AG08396 (cell line): ENCODE measurements at places on chromosomes 1 and 21.

- no peak for DNase-seq
These were observed 5.9 kb upstream of the MTFR1L start for GRCh38 chr1:25813734-25814471.

- DNase-seq: no peak
These were observed 425.6 kb upstream of the VAMP3 start for GRCh38 chr1:7345516-7345915.

GRCh38 chr21:40372506-40372905 lies 474.5 kb downstream of the DSCAM start:
- no peak for DNase-seq

DNA sequence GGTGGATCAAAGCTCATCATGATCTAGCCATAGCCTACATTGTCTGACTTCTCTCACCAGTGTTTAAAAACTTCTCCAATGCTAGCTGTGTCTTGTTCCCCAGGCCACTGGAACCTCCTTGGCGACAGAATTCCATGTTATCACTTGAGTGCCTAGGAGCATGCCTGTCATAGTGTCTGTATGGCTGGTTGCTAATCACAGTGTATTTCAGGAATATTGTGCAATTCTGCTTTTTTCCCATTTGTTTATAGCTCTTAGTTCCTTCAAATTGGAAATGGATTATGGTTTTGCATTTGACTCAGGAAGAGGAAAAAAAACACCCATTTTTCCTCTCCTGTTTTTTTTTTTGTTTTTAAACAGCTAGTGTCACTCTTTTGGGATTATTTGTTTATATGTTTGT lies 25.5 kb downstream of the ROR1 start:
- no peak for DNase-seq

GRCh38 chr1:12067900-12068821 lies 5.1 kb downstream of the TNFRSF8 start:
- DNase-seq: peak; percentile 50

- DNase-seq: no peak
These were observed 35.2 kb upstream of the HSD17B7 start for GRCh38 chr1:162755306-162755705.

GRCh38 chr1:201291916-201292315 lies 8.6 kb downstream of the PKP1 start:
- DNase-seq: no peak

DNA sequence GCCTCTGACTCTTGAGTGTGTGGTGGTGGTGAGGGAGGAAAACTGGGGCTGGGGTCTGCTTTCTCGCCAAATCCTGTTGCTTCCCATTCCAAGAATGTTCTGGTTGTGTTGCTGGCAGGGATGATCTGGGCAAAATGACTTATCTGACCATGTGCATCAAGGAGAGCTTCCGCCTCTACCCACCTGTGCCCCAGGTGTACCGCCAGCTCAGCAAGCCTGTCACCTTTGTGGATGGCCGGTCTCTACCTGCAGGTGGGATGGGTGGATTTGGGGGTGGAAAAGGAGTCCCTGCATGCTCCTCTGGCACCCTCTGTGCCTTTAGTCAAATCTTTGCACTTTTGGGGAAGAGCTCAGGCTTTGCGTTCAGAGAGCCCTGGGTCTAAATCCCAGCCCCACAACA lies 18.1 kb downstream of the CYP4B1 start:
- DNase-seq: peak; percentile 0

- DNase-seq: no peak
These were observed 30.8 kb downstream of the RNF19B start for GRCh38 chr1:32933742-32934322.

- peak; percentile 36 for DNase-seq
These were observed 997 bp downstream of the ZNF362 start for GRCh38 chr1:33257207-33257771.

GRCh38 chr1:207891148-207891547 lies 19.8 kb downstream of the CD34 start:
- DNase-seq: no peak

- peak; percentile 92 for DNase-seq
These were observed 543 bp upstream of the EPHB2 start for GRCh38 chr1:22709891-22710700.

DNA sequence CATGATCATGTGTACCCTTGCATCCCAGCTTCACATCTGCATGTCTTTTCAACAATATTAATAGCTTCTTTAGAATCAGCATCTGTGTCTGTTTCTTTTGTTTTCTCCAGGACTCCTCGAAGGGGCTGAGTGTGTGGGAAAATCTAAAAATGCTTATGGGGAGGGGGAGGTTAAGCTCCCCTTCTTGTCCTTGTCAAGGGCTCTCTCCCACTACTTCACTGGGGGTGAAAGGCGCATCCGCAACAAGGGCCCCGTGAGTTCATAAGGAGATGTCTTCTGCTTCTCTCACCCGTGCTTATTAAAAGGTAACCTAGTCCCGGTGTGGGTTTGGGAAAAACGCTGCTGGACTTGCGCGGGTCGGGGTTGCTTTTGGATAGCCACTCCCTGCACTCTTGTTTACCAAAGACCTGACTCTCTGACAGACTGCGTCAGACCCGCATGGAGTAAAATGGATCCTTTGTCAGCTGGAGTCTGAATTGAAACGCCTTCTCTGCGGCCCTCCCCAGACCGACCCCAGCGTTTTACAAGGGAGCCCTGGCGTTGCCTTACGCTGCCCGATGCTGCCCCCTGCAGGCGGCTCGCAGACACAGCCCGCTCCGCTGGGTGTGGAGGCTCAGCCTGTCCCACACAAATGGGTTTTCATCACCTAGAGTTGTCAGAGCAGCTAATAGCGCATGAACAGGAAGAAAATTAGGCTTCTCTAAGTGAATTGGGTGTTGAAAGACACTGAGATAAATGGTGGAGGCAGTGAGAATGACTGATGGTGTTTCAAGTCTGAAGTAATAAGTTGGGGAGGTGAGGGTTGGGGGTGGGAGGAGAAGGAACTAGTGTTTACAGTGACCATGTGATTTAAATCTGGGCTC lies 53.8 kb downstream of the IER5 start:
- DNase-seq: peak; percentile 88

GRCh38 chr1:47178654-47179016 lies 11.2 kb downstream of the PDZK1IP1 start:
- no peak for DNase-seq

DNA sequence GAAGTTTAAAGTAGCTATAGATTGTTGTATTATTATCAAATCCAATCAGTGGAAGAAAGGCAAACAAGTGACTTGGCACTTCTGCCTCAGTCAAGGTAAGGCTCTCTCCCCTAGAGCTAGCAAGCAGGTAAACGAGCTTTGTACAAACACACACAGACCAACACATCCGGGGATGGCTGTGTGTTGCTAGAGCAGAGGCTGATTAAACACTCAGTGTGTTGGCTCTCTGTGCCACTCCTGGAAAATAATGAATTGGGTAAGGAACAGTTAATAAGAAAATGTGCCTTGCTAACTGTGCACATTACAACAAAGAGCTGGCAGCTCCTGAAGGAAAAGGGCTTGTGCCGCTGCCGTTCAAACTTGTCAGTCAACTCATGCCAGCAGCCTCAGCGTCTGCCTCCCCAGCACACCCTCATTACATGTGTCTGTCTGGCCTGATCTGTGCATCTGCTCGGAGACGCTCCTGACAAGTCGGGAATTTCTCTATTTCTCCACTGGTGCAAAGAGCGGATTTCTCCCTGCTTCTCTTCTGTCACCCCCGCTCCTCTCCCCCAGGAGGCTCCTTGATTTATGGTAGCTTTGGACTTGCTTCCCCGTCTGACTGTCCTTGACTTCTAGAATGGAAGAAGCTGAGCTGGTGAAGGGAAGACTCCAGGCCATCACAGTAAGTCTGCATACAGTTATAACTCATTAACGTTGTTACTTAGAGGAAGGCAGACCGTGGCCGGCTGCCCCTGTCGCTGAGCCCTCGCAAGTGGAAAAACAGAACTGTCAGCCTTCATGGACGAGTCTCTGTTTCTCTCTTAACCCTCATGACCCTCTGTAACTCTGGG lies at the start of gene PALMD:
Gene PALMD (plus strand): TSS at position 415 of the 833 bp plus-strand sequence. CDS start 205 bp downstream, at position 620.
- peak; percentile 10 for DNase-seq

- DNase-seq: no peak
These were observed 95.4 kb downstream of the C1orf94 start for GRCh38 chr1:34272152-34272551.

DNA sequence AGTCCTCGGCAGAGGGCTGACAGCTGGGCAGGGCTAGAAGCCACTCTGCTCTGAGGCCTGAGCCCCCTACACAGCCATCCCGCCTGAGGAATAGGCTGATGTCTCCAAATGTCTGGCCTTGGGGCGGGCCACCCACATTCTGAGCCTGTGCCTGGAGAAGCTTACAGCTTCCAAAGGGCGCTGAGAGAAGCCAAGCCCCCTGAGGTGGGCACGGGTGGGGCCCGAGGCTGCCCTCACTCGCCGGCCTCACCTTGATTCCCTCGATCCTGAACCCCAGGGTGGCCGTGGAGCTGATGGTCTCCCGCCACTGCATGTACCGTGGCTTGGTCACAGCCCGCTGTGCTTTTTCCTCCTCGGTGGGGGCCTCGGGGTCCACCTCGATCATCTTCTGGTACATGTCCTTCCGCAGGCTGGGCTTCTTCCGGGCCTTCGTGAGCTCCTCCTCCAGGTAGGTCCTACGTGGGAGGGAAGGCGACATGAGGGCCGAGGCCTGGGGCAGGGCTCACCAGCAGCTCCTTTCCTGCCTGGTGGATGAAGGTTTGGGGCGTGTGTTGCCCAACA lies 93.2 kb downstream of the STUM start:
- DNase-seq: no peak

DNA sequence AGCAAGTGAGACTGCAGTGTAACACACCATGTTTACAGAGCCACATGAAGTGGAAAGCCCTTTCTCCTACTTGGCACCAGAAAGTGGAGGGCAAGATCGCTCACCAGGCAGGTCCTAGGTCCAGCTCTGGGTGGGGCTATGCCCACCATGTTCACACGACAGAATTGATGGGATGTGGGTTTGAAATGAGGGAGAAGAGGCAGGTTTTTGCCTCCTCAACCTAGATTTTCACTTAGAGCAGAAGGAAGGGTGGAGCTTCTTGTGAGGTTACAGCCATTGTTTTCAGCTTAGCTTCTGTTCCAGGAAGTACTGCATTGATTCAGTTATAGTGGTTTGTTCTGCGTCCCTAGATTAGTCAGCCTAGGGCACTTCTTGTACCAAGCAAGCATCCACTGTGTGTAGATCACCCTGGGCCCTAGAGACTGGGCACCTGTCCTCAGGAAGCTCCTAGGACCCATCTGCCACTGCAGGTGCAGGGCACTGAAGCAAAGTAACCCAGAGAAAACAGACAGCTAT lies 2.3 kb downstream of the CD53 start:
- no peak for DNase-seq

DNA sequence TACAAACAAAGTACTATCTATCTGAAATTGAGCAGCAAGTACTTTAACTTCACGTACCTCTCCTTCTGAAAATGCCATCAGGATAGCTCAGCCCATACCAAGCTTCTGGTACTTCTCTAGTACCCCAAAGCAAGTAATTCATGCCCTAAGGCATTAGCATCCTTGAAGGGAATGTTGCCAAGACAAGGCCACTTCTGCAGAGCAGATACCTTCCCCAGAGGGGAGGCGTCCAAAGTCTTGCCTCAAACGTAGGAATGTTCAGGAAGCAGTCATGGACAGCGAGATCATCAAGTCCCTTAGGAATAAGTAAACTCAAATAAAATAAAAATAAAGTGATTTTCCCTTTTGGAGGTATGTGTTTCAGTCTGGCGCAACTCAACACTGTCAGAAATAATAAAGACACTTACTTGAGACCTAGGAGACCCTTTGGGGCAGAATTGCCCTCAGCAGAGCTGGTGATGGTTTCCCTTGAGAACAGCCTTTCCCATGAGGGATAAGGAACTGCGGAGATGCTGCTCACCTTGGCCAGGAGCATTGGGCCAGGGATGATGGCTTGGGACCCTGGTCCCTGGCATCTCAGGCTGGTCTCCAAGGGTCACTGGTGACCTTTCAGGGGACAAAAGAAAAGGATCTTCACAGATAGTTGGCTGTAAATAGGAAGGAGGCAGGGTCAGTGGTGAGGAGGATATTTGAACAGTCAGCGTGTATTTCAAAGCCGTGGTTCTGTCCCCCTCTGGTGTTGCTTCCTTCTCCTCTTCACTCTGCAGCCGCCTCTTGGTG lies 522.9 kb downstream of the KIF26B start:
- no peak for DNase-seq
